ENCODE measurements at places on chromosomes 12 and 14.

DNA sequence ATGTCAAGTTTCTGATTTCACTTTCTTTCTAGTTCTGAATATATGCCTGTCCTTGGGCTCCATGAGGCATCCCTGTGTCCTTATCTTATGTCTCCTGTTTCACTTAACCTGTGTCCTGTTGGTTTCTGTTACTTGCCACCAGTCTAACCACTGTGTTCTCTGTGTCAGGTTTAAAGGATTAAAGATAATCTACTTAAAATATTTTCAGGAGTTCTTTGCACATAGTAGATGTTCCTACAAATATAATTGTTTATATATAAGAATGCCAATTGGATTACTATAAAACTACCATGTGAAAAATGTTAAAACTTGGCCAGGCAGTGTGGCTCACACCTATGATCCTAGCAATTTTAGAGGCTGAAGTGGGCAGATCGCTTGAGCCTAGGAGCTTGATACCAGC lies 406.4 kb downstream of the CCER1 start:
- no peak for DNase-seq

DNA sequence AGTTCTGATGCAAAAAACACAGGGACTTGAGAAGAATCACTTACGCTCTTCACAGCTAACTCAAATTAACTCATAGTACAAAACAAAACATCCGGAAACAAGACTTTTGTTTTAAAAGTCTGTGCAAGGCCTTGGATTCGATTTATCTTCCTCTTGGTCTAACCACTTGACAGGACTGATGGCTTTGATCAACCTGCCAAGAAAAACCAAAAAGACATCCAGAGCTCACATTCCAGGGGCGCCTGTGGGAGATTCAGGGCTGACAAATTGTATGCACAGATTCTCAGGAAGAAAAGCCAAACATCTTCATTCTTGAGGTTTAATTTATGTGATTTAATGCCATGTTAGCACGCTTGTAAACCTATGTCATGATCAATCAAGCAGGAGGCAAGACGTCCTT lies 129.1 kb upstream of the TMCC3 start:
- no peak for DNase-seq

DNA sequence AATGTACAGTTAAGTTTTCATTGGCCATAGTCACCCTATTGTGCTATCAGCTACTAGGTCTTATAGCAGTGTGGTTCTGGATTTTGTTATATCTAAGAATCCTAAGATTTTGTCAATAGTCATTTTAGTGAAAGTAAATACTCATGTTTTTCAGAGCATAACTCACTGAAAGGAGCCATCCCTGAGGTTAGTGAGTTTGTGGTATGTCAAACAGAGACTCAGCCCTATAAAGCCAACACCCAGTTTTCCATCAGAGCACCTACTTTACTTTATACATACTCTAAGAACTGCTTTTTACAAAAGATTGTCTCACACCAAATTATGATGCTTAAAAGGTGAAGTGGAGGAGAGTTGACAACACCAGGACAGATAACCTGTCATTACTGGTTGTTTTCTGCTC lies 686.3 kb upstream of the LRFN5 start:
- no peak for DNase-seq

GRCh38 chr14:52020866-52021717 lies 31.7 kb downstream of the RTRAF start:
- no peak for DNase-seq

- DNase-seq, result no peak
These were observed 184.0 kb downstream of the SRGAP1 start for GRCh38 chr12:64028541-64028940.

- DNase-seq, result no peak
These were observed 68.2 kb upstream of the E2F7 start for GRCh38 chr12:77133566-77133965.

GRCh38 chr12:126937431-126937830 lies 1329.5 kb upstream of the TMEM132C start:
- DNase-seq, result no peak

- no peak for DNase-seq
These were observed 85.4 kb upstream of the ETV6 start for GRCh38 chr12:11563785-11564739.

GRCh38 chr12:94141004-94141764 lies 7.2 kb upstream of the PLXNC1 start:
- DNase-seq, result no peak

GRCh38 chr12:126663304-126664094 lies 1598.3 kb downstream of the AACS start:
- DNase-seq, result peak; percentile 16

DNA sequence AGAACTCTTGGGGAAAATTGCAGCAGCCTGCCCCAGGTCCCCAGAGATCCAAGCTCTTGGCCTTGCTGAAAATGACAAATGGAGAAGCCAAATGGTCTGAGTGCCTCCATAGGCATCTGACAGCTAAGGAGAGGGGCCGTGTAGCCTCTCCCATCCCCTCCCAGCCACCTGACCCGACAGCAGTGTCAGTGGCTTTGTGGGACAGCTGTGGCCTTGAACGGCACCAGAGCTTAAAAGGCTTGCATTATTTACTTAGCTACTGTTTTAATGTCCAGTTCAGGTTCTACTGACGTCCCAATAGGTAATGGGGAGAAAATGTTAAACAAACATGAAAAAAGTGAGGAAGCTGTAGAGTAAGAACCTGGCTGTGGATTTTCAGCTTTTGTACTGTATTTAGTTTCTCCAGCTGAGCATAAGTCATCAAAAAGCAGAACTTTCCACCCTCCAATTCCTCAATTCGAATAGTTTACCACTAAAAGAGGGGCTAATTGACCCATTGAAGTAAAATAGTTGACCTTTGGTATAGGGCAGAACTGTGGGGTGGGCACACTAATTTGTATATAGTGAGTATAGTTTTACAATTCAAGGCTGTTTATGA lies 50.0 kb downstream of the FOS start:
- no peak for DNase-seq

- DNase-seq, result no peak
These were observed 167.6 kb downstream of the ACSS3 start for GRCh38 chr12:81245458-81245857.

Measured in NCI-H2171 treated with DMSO at 0.1 percent for 48 hours (cell line).